ENCODE measurements at places on chromosomes 6 and 20.

GRCh38 chr6:119215885-119216590 lies 133.5 kb downstream of the MAN1A1 start:
- no peak for DNase-seq

DNA sequence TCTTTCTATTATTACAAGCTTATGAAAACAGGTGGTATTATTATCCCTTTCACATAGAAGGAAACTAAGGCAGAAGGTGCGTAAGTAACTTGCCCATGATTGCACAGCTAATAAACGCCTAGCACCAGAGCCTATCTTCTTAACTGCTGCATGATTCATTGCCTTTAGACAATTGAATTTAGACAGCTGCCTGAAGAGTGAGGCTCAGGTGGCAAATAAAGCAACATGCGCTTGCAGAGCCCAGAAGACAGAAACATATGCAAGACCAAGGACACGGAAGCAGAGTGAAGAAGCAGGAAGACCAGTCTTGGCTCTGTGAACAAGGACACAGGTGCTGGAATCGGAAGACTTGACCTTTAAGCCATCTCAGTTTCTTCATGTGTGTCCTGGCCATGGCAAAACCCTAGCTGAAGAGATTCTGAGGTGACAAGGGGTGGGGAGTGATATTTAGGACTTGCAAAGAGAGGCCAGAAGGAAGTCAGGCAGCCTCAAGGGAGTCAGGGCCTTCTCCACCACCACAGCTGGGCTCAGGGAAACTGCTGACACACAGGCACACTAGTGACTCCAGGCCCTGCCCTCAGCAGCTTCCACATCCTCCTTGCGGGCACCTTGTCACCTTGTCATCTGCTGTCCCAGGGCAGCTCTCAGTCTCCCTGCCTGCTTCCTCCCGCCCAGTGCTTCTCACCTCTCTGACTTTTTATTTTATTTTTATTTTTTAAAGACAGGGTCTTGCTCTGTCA lies 91.7 kb upstream of the SLC22A16 start:
- DNase-seq = peak; percentile 84

- DNase-seq = no peak
Measured at GRCh38 chr6:80480421-80481157, 374.1 kb downstream of the BCKDHB start.

- no peak for DNase-seq
Measured at GRCh38 chr6:57254055-57254717, 32.1 kb upstream of the RAB23 start.

DNA sequence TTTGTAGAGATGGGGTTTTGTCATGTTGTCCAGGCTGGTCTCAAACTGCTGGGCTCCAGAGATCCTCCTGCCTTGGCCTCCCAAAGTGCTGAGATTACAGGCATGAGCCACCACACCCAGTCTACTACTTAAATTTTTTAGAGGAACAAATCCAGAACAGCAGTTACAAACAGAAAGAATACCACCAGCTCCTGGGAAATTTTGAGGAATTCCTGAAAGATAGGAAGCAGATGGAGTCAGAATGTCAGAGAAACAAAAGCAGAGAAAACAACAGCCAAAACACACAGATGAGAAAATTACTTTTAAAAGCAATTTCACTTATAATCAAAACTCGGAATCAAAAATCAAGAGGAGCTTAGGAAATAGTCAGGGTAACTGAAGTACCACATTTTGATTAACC lies 543.3 kb upstream of the MARCKS start:
- no peak for DNase-seq

DNA sequence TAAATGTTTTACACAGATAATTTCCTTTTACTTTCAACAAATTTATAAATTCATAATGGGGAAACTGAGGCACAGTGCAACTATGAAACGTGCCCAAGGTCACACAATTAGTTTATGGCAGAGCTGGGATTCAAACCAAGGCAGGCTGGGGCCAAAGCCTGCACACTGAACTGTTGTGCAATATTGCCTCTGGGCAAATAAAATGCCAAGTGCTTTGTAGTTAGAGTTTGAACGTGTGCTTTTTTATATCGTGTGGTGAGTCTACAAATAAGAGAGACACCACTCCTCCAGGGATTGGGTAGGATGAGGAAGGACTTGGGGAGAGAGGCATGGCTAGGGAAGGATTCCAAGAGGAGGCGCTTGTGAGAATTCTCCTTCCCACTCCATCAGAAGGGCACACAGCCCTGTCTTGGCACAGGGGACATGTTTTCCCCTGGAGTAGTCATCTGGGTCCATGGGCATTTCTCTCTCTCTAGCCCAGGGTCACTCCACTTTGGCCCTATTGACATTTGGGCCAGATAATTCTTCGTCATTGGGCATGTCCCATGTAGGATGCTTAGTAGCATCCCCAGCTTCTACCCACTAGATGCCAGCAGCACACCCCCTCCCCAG lies 2.8 kb upstream of the CDH22 start:
- DNase-seq = no peak
